ENCODE measurements at places on chromosomes 2 and 18.

DNA sequence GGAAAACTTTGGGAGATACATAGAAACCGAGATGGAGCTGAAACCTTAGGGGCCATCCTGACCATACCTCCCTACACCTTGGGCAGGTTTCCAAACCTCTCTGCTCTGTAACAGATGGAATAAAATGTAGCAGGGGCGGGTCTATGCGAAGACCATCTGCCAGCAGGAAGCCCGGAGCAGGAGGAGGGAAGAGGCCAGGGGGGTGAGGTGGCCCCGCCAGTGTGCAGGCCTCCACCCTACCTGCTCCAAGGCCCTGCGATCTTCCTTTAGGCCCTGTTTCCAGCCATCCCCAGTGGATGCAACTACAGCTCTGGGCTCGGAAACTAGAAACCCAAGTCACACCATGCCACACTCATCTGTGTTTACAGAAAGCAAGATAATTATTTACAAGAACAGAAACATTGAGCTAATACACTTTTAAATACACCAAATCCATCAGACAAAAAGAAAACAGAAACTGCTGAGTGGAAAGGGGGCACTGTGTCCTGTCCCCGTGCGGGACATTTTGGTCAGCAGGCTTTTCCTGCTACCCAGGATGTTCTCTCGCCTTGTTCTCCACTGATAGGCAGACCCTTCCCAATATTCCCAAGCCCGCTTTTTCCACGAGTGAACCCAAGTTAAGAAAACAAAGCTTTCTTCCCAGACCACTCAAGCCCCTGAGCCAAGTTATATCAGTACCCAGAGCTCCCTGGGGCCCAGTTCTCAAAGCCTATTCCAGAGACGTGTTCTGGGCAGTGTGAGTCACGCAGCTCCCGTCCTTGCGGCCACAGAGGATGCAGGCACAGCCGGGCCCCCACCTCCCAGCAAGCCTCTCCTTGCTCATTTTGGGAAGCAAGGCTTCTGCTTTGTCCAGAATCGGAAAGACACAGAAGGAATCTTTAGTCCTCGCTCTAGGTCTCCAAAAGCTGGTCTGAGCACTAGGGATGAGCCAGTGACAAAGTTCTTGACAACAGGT is 17.3 kb downstream of the CIB4 start:
- peak; percentile 88 for DNase-seq

DNA sequence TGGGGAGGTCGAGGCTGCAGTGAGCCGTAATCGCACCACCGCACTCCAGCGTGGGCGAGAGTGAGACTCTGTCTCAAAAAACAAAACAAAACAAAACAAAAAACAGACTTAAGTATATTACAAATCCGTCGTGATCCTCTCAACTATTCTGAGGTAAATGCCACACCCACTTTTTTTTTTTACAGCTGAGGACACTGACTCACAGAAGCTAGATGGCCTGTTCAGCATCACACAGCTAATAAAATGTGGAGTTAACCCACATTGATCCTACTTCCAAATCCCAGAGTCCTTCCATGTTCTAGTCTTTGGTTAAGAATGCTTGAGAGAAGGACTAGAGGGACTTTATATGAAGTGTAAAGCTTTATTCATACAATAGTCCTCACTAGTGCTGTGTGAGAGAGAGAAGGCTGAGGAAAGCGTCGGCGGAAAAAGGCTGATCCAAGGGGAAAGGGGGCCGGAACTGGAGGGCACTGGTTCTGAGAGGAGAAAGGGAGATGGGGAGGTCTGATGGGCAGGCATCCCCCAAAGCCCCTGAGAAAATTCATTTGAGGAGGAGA is 627 bp downstream of the RNF25 start:
- no peak for DNase-seq

- no peak for DNase-seq
Observed at GRCh38 chr2:28603821-28604220, 108.0 kb downstream of the PLB1 start.

GRCh38 chr2:132715386-132716351 is 45.7 kb upstream of the LYPD1 start:
- no peak for DNase-seq

GRCh38 chr2:43127941-43128558 is 98.4 kb downstream of the ZFP36L2 start:
- no peak for DNase-seq

DNA sequence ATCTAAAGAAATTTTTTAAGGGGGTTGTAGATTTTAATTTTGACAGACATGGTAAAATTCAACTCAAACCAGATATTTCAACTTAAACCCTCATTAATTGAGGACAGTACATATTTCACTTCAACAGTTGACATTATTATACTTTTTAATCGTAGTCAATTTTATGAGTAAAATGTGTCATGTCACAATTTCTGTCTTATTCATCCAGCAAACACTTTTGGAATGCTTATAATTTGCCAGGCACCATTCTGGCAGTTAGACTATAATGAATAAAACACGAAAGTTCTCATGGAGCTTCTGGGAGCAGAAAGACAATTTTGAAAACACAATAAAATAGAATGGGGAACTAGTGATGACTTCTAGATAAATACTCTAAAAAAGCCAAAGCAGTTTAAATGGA is 1094.8 kb downstream of the SUCLG1 start:
- no peak for DNase-seq

DNA sequence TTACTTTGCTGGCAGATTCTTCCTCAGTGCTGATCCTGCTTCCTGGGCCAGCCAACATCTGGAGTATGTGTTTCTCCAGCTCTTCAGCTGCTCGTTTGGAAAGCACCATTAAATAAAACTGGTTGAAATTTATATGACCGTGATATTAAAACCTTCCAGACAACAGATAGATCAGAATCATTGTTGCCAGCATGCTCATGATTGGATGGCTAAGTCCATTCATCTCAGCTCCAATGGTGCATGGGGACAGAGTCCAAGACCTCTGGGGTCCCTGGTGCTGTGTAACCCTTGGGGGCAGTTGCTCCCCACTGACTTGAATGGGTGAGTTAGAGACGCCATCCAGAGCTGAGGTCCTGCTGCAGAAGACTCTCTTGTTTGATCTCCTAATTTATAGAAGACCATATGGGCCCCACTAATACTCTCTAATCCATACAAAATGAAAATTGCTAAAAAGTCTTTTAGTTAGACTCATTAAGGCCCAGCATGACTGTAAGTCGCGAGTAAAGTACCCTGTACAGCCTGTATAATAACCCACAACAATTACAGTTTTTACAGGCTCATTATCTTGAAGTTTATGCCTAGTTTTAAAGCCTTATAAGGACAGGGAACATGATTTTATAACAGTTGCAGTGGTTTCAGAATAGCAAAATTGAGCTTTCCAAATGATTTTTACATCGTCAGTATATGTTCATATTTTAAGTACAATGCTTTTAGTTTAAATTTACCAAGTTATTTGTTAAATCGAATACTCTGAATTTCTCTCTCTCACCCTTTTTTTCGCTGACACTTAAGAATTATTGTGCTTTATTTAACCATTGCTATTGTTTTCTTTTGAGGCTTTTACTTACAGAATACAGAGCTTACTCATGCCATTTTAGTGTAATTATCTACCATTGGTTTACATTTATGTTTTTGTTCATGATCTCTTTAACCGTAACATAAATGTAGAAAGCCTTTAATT is 60.0 kb downstream of the CABLES1 start:
- peak; percentile 92 for DNase-seq

DNA sequence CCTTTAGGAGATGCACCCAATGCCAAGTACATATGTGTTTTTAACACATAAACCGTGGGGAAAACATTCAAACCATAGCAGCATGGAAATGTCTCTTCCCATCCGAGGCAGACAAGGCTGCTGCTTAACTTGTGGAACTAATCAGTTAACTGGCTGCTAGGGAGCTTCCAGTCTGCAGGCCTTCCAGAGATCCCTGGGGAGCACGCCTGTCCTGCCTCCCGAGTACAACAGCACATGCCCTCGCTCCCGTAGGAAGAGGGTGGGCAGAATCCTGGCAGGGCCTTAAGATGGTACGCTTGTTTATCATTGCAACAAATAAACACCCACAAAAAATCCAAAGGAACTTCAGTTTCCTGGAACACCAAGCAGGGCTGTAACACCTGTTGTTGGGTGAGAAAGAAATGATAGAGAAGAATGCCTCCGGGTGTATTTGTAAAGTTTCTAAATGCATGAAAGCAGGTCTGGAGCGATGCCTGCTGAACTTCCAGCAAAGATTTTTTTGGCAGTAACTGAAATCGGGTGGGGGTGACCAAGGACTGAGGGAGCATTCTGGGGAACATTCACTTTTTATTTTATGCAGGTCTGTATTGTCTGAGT is 56.2 kb downstream of the EDAR start:
- DNase-seq: peak; percentile 27

GRCh38 chr2:11399438-11399762 is 55.0 kb upstream of the ROCK2 start:
- no peak for DNase-seq

DNA sequence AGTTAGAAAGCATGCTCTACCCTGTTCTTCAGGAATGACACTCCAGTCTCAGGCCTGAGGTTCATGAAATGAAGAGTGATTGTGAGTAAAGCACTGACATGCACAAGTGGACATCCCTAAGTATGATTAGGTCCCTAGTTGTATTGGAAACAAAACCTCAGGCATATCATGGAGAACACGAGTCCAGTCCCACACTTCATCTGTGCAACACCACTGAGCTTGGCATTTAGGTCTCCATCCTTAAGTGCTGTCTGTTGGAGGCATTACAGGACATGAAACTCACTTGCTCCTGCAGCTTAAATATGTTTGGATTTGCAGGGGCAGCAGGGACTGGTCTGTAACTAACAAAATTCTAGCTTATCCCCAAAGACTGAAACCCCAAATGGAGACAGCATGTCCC is 250.3 kb upstream of the KLHL29 start:
- DNase-seq: no peak

DNA sequence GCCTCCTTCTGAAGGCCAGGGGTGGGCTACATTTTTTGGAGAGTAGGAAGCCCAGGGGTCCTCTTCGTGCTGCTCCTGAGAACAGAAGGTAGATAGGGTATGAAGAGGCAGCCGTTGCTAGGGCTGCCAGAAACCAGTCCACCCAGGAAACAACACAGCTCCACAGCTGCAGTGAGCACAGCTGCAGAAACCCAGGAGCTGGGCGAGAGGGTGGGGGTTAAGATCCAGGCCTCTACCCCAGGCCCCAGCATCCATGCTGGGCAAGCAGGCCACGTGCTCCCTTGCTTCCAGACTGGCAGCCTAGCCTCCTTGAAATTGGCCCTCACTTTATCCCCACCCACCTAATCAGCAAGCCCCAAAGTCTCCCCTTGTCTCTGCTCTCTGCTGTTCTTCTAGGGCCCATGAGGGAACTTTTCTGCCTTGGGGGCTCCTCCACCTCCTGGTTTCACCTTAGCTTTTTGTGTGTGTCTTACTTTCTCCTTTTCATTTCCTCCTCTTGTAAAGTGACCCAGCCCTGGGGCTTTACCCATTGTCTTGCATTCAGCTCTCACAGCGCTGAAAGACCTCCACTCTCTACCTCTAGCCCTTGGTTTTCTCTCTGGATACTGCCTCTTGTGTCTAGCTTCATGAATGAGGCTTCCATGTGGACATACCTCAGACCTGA is 30.7 kb downstream of the STON1 start:
- no peak for DNase-seq

- DNase-seq: peak; percentile 56
Observed at GRCh38 chr2:6866275-6866671, 566 bp upstream of the CMPK2 start.

DNA sequence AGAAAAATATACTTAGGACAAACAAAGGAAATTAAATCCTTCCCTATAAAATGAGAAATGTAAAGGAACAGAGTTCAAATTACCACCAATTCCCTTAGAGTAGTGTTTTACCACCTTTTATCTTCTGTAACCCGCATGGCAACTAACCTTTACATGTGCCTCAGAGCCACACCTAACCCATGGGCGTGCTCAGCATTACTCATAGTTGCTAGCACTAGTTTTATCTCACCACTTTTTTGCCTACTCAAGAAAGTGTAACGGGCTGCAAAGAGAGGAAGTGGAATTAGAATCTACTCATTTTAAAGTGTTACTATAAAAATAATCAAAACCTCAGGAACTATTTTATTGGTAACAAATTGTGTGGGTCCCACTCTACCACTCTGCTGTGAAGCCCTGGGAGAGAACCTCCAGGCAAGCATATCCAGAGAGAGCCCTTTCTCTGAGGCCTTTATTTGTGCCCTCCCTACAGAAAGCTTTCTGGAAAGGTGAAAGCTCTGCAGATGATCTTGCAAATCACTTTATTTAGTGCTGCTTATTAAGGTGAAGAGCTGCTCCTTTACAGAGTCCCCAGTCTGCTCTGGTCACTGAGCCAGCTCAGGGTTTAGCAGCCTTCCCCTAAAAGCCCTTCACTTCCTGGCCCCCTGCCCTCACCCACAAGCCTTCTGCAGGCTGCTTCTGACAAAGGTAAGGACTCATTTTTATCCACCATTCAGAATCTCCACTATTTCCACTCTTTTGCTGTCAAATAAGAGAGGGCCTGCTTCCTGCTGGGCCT is 98.8 kb downstream of the TRABD2A start:
- no peak for DNase-seq

GRCh38 chr2:191187105-191187829 is 36.5 kb upstream of the STAT4 start:
- DNase-seq: no peak

GRCh38 chr2:210493528-210493927 is 17.0 kb upstream of the LANCL1 start:
- peak; percentile 22 for DNase-seq

- no peak for DNase-seq
Observed at GRCh38 chr2:1450915-1451314, 37.7 kb downstream of the TPO start.

DNA sequence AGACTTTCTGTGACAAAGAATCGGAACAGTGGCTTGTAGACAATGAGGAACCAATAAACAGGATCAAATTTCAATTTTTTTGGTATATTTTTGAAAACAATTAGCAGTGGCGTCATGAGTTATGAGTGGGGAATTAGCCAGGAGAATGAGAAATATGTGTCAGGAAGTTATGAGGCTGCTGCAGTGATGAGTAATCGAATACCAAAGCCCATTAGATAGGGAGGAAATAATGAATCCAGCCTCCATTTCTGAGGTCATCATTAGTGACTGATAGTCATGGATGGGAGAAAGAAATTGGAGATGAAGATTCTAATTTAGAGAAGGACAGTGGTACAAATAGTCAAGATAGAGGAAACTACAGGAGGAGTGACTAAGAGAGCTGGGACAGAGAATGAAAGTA is 673.1 kb upstream of the VRK2 start:
- DNase-seq: no peak
